ENCODE measurements at places on chromosomes 12 and 14. TPM values are rescaled to one million over a fixed set of nuclear protein-coding genes. Genes with fewer than 3 reads are reported as not detected.

CLEC6A gene
- total RNA-seq: not detected

SRRM4 gene
- total RNA-seq: not detected

USP15 gene
- total RNA-seq: 38.8 TPM

TCL1B gene
- total RNA-seq: not detected

GOLGA5 gene
- 26.2 TPM for total RNA-seq

P2RX7 gene
- total RNA-seq: not detected

ABCD4 gene
- total RNA-seq: 33.0 TPM

RNF212B gene
- not detected for total RNA-seq

STYK1 gene
- total RNA-seq: 0.55 TPM

TEX22 gene
- 0.18 TPM for total RNA-seq

KRR1 gene
- total RNA-seq: 59.5 TPM

SMIM41 gene
- not detected for total RNA-seq

EPYC gene
- total RNA-seq: not detected

MUCL1 gene
- not detected for total RNA-seq

OVCH1 gene
- total RNA-seq: not detected

TPPP2 gene
- not detected for total RNA-seq

C12orf60 gene
- total RNA-seq: 0.95 TPM

Measured in A549 treated with RU486 at 1 μM for 4 hours (cell line).